ENCODE measurements at places on chromosomes 3 and 15.
A peak's percentile ranks its signal among the peaks of the same experiment; 100 is the strongest.

DNA sequence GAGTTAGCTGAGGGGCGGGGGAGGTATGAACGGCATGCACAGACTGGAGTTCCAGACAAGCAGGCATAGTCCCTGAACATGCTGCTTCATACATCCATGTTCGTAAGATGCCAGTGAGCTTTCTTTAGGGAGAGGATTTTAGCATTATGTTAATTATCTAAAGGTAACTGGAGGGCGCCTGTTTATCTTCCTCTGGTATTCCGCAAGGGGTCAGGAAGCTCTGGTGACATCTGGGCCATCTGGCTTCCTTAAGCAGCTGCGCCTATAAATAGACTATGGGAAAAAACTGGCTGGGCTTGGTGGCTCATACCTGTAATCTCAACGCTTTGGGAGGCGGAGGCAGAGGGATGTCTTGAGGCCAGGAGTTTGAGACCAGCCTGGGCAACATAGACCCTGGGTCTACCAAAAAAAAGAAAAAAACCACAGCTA lies 1.5 kb upstream of the FBXO22 start:
- no peak for DNase-seq

DNA sequence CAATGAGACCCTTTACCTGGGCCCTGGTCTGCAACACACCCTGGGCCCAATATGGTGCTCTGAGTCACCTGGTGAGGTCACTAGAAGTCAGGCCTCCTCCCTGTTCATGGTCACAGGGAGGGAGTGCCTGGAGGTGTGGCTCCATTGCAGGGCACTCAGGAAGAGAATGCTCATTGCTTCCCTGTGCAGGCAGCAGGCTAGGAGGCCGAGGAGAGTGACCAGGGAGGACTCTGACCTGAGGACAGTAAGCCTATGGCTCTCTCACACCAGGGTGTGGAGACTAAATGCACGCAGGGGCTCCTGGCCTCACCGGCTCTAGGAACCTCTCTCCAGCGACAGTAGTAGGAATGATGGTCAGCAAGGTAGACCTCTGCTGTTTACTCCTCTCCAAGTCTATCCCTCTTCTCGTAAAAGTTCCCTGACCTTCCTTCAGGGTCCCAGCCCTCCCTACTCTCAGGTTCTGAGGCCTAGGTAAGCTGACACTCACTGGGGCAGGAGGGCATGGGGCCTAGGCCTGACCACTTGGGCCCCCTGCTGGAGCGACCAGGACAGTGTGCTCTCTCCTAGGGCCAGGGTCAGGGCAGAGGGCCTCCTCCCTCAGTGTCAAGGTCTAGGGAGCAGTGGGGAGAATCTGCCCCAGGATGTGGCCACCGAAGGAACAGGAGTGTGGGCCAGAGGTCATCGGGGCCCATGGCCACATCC lies 9.6 kb upstream of the SLCO2A1 start:
- DNase-seq = no peak

DNA sequence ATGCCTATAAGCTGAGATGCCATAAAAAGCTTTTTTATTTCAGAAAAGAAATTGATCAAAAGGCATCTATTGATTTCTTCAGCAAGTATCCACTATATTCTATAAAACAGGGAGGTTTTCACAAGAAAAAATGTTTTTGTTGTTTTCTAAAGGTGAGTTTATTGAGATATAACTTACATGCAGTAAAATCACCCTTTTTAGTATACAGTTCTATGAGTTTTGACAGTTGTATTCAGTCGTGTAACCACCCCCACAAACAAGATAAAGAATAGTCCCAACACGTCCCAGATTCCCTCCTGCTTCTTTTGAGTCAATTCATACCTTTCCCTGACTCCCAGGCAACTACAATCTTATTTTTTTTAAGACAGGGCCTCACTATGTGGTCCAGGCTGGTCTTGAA lies 7.8 kb downstream of the INTS14 start:
- DNase-seq = no peak

DNA sequence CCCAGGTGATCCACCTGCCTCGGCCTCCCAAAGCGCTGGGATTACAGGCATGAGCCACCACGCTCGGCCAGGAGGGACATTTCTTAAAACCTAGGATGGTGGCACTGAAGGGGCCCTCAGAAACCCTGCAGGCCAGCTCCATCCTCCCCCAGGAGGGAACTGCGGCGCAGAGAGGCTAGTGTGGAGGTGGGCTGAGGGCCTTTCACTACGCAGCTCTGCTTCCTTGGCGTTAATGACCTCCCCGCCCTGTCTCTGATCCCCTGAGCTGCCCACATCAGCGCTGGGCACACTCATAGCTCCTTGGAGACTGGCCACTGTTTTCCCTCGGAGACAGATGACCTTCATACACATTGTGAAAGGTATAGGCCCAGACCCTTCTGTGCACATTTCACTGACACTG lies 46.2 kb upstream of the MAGEF1 start:
- no peak for DNase-seq

- no peak for DNase-seq
Observed at GRCh38 chr15:97652700-97653167, 307.8 kb upstream of the ARRDC4 start.

DNA sequence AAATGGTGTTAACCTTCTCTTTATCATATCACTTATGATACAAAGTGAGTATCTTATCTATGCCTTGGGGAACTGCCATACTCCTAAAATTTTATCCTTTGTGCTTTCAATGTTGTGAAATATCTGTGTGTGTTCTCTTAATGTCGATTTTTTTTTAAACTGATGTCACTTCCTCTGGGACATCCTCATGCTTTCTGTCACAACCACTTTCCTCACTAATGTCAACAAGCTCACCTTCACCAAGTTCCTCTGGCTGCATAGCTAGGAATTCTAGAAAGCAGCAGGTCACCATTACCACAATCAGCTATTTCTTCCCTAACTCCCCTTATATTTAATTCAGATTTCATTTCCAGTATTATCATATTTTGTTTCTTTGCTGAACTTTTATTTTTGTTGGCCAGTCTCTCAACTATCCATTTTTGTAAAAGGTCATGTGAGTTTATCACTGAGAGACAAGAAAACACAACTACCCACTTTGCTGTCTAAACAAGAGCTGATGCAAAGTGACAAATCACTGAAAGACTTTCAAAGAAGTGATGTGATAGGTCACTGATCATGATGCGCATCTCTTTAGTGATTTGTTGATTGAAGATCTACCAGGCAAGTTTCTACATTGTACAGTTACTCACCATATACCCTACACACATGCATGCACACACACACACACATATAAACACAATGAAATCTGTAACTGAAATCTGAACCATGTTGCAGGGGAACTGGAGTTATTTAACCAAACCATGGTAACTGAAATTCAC lies 369.0 kb downstream of the ULK4 start:
- no peak for DNase-seq

GRCh38 chr3:112745567-112746248 lies 101.0 kb downstream of the CD200R1L start:
- no peak for DNase-seq

DNA sequence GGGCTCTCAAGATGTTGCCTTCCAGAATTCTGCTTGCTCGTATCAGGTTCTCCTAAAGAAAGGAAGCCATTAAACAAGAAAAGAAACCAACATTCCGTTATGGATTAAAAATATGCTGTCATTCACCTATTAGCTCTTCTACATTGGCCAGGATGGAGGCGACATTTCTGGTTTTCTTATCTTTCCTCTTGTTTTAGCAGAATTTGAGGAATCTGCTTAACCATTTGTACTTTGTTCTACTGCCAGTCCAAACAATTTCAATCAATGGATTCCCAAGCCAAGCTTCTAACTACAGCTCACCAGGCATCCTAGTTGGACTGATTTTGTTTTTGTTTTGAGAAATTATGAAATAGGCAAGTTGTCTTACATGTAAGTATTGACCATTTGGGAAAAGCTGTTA lies 164.6 kb upstream of the TSC22D2 start:
- no peak for DNase-seq

- no peak for DNase-seq
Observed at GRCh38 chr15:70569091-70569713, 194.2 kb downstream of the UACA start.

- DNase-seq = no peak
Observed at GRCh38 chr3:76122007-76122406, 336.7 kb upstream of the ZNF717 start.

GRCh38 chr15:48466820-48467219 lies 135.6 kb downstream of the DUT start:
- DNase-seq = no peak

DNA sequence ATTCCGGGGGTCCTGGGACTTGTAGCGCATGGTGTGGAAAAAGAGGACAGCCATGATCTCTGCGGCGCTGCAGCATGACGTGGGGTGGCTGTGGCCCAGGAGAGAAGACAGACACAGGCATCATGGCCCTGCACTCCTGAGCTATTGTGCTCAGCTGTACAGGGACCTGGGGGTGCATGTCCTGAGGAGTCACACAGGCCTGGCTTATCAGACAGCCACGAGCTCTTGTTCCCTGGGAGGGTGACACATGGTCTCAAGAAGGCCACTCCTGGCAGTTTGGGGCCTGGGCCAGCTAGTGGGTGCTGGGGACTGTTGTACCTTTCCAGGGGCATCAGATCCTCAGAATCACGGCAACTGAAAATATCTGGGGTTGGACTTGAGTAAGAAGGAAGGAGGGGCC lies 13.7 kb downstream of the TKT start:
- DNase-seq = no peak

GRCh38 chr15:79168922-79169456 lies 78.4 kb upstream of the RASGRF1 start:
- DNase-seq = no peak

- no peak for DNase-seq
Observed at GRCh38 chr3:169748670-169749069, 16.2 kb downstream of the TERC start.

GRCh38 chr3:188458756-188459155 lies 304.8 kb downstream of the LPP start:
- no peak for DNase-seq

DNA sequence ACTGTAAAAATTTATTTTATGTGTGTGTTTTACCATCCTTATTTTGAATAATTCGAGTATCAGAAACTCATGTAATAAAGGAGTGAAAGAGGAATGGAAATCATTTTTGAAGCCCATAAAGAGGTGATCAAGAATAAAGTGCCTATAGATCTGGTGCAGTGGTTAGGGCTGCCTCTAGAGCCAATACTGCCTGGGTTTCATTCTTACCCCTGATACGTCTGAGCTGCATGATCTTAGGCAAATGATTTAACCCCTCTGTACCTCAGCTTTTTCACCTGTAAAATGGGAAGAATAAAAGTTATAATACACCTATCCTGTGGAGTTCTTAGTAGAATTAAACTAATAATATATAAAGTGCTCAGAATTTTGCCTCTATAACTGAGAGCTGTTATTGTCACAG lies 30.4 kb downstream of the EFHB start:
- no peak for DNase-seq

DNA sequence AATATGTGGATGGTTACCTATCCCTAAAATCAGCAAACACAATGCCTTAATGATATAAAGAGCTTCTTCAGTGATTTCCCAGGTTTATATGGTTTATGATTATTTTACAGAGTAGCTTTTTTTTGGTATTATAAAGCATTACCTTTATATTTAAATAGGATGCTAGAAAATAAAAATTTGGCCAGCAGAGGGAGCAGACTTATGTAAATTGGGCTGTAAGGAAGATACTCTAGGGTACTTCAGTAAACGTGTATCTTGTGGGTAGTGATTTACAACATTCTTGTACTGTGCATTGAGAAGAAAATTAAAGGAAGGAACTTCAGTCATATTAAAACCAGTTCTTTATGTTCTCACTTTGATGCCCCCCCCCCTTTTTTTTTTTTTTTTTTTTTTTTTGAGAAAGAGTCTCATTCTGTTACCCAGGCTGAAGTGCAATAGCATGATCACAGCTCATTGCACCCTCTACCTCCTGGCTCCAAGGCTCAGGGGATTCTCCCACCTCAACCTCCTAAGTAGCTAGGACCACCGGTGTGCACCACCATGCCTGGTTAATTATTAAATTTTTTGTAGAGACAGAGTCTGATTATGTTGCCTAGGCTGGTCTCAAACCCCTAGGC lies 167.9 kb downstream of the BBX start:
- DNase-seq = no peak

- no peak for DNase-seq
Observed at GRCh38 chr3:186143250-186143649, 34.4 kb upstream of the ETV5 start.

DNA sequence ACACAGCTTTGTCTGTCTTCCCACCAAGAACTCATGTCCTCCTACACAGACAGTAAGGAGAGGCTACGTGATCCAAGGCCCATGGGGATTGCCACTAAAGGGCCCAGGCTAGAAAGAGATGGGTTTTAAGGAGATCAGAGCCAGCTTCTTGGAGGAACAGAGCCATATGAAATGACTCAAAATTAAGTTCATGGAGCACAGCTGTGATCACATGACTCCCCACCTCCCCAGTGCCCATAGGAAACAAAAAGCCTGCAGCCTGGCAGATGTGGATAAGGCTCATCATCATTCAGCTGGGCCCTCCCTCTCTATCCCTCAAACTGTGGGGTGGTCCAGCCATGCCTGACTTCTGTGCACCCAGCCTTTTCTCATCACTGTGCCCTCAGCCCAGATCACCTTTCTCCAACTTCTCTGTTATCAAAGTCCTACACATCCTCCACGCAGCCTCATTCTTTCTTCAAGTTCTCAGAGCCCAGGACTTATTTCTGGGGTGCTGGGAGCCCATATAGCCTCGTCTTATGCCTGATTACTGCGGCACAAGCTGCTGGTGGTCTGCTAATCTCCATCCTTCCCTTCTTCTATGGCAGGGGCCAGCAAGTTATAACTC lies 137.6 kb downstream of the SMAD6 start:
- no peak for DNase-seq

DNA sequence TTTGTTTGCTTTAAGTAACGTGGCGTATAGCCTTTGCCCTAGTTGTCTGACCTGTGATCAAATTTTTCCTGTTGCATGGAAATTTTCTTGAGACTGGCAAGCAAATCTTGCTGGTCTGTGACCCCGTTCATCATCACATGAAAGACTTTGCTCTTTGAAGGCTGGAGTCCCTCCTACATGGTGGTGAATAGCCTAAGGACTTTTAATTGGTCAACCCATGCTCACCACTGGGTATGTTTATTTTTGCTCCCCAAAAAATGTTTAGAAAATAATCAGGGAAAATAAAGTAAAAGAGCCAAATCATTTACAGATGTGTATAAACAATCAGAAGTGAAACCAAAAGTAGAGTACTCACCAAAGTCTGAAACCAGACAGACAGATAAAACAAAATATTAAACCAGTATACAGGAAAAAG lies 1075.3 kb upstream of the ALCAM start:
- DNase-seq = no peak

GRCh38 chr3:127455541-127456450 lies 134.7 kb downstream of the TPRA1 start:
- peak; percentile 7 for DNase-seq

GRCh38 chr3:27342267-27342666 lies 26.9 kb downstream of the NEK10 start:
- DNase-seq = no peak

- DNase-seq = no peak
Observed at GRCh38 chr3:24270204-24270691, 224.4 kb downstream of the THRB start.

DNA sequence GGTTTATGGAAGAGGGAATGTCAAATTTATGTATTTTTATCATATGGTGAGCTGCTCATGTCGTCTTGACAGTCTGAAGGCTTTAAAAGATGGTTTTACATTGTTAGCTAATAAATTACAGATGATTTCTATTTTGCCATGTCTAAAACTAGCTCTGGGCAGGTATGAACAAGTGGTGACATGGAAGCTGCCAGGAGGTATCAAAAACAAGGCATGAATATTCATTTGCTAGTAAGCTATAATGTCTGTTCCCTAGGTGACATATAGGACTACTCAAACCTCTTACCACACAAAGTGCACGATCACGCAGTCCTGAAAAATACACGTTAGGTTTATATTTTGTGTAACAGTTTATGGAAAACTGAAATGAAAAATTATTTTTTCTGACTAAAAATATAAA lies 34.8 kb downstream of the ST3GAL6 start:
- no peak for DNase-seq

GRCh38 chr3:159057621-159058020 lies 255.8 kb downstream of the MFSD1 start:
- no peak for DNase-seq

All from activated T-helper 1 cell treated with Interleukin-2 at 50 U/mL for 16 hours (primary cell).